ENCODE measurements at places on chromosomes 1 and 21.

DNA sequence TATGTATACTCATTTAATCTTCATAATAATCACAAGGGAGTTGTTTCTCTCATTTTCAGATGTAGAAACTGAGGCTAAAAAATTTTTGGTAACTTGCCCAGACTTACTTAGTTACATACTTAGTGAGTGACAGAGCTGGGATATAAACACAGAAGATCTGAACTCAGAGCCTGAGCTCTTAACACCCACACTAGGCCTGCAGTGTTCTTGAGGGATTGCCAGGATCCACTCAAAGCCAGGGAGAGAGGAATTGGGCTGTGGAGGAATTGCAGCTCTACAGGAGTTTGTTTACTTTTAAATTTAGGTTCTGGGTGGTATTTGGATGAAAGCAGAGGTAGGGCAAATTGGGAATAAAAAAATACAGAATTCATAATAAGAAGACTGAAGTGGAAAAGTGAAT lies 515.1 kb upstream of the PLXNA2 start:
- no peak for DNase-seq
- no peaks in the 10 kb centered on the region for H3K4me1 ChIP-seq
- peaks cover 4% of the 10 kb centered on the region for H3K27me3 ChIP-seq
- no peak overlapping the region for H3K4me3 ChIP-seq
- H3K36me3 ChIP-seq: no peaks in the 10 kb centered on the region

- DNase-seq: peak; percentile 51
- H3K27ac ChIP-seq: peak overlapping the region; percentile 62
- peaks cover 2% of the 10 kb centered on the region for H3K36me3 ChIP-seq
- no peaks in the 10 kb centered on the region for H3K27me3 ChIP-seq
Measured at GRCh38 chr1:92975551-92976232, 14.4 kb upstream of the DIPK1A start.

DNA sequence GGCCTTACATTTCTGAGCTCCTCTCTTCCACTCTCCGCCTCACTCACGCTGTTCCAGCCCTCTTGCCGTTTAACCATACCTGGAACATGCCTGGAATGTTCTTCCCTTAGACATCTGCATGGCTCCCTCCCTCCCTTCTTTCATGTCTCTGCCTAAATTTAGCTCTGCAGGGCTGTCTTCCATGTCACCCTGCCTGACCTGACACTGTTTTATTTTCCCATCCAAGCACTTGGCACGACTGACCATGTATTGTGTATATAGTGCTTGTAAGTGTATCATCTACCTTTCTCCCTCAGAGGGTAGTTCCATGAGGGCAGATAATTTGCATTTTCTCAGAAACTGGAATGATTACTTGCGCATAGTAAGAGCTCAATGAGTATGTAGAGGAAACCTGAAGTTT lies 47.3 kb downstream of the ST6GALNAC3 start:
- no peaks in the 10 kb centered on the region for H3K36me3 ChIP-seq
- no peaks in the 10 kb centered on the region for H3K4me1 ChIP-seq
- no peak overlapping the region for H3K4me3 ChIP-seq
- H3K27ac ChIP-seq: no peak overlapping the region
- DNase-seq: no peak

- peaks cover 5% of the 10 kb centered on the region for H3K4me1 ChIP-seq
- no peak overlapping the region for H3K27ac ChIP-seq
- peaks cover 54% of the 10 kb centered on the region for H3K27me3 ChIP-seq
- no peak for DNase-seq
- H3K36me3 ChIP-seq: no peaks in the 10 kb centered on the region
Measured at GRCh38 chr1:31238986-31239613, 587 bp downstream of the NKAIN1 start.

DNA sequence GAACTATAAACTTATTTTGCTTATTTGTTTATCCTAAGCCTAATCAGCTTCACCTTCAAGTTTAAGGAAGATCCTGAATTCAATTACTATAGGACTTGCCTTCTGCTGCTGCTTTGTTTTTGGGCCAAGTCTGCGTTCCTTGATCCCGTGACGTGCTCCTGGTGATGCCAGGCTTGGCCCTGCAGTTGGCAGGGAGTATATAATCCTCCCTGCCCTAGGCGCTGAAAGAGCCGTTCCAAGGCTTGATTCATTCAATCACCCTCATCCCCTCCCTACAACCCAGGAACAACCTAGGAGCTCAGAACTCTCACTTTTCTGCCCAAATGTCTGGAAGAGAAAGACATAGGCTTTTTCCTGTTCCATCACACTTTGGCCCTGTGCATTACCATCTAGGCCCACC lies 12.4 kb upstream of the LRRN2 start:
- no peak overlapping the region for H3K27ac ChIP-seq
- H3K4me3 ChIP-seq: no peak overlapping the region
- no peaks in the 10 kb centered on the region for H3K36me3 ChIP-seq
- peaks cover 10% of the 10 kb centered on the region for H3K27me3 ChIP-seq
- H3K4me1 ChIP-seq: no peaks in the 10 kb centered on the region

DNA sequence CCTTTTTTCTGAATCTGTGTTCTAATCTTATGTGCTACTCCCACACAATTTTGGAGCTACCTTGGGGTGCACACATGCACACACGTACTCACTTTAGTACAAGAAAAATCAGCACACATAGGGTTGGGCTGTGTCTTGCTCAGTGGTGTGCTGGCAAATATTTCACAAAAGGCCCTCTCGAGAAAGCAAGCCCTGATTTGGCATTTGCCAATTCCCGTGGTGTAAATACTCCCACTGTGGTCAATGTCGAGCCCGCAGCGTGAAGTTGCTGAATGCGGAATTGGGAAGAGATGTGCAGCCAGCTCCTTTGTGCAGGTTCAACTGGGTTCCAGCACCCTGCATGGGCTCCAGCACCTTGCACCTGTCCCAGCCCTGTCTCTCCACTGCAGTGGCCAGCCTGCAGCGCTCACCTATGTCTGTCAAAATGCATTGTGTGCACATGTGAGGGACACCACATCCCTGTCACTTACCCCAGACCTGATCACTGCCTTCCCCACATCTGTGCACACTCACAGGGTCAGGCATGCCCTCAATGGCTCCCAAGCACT lies 78.4 kb upstream of the WNT4 start:
- H3K27me3 ChIP-seq: peaks cover 9% of the 10 kb centered on the region
- no peak overlapping the region for H3K27ac ChIP-seq
- H3K36me3 ChIP-seq: no peaks in the 10 kb centered on the region
- H3K4me1 ChIP-seq: no peaks in the 10 kb centered on the region

DNA sequence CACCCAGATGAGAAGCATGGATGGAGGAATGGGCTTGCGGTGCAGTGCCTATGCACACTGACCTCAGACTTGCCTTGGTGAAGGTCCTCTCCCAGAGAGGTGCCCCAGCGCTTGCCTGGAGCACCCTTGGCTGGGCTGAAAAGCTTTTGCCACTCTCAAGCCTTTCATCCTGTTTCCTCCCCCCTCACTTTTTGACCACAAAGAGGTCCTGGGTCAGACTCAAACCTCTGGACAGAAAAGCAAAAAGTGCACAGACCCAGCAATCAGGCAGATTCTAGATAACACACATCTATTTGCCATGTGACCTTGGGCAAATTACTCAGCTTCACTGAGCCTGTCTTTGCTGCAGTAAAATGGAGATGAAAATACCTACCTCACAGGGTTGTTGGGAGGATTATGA lies 7.3 kb downstream of the TMEM35B start:
- H3K27me3 ChIP-seq: no peaks in the 10 kb centered on the region
- H3K4me1 ChIP-seq: peaks cover 18% of the 10 kb centered on the region
- no peak for DNase-seq

- H3K36me3 ChIP-seq: no peaks in the 10 kb centered on the region
- no peak overlapping the region for H3K27ac ChIP-seq
- no peaks in the 10 kb centered on the region for H3K27me3 ChIP-seq
- H3K4me3 ChIP-seq: no peak overlapping the region
- H3K4me1 ChIP-seq: peaks cover 3% of the 10 kb centered on the region
Measured at GRCh38 chr1:182834326-182834725, 4.8 kb upstream of the DHX9 start.
